MG63 (cell line): ENCODE measurements at places on chromosomes 2 and 18. TPM values are rescaled to one million over a fixed set of nuclear protein-coding genes. Genes with fewer than 3 reads are reported as not detected.

TUBB8B gene
- total RNA-seq, result not detected in 2 replicates

GRCh38 chr2:188068093-188068492 is 223.6 kb upstream of the GULP1 start:
- no peak for DNase-seq

GRCh38 chr2:241064008-241064801 is 37.9 kb downstream of the MTERF4 start:
- no peak for DNase-seq

TM4SF20 gene
- total RNA-seq, result not detected in 2 replicates

SLC23A3 gene
- total RNA-seq, result not detected in 2 replicates

DNA sequence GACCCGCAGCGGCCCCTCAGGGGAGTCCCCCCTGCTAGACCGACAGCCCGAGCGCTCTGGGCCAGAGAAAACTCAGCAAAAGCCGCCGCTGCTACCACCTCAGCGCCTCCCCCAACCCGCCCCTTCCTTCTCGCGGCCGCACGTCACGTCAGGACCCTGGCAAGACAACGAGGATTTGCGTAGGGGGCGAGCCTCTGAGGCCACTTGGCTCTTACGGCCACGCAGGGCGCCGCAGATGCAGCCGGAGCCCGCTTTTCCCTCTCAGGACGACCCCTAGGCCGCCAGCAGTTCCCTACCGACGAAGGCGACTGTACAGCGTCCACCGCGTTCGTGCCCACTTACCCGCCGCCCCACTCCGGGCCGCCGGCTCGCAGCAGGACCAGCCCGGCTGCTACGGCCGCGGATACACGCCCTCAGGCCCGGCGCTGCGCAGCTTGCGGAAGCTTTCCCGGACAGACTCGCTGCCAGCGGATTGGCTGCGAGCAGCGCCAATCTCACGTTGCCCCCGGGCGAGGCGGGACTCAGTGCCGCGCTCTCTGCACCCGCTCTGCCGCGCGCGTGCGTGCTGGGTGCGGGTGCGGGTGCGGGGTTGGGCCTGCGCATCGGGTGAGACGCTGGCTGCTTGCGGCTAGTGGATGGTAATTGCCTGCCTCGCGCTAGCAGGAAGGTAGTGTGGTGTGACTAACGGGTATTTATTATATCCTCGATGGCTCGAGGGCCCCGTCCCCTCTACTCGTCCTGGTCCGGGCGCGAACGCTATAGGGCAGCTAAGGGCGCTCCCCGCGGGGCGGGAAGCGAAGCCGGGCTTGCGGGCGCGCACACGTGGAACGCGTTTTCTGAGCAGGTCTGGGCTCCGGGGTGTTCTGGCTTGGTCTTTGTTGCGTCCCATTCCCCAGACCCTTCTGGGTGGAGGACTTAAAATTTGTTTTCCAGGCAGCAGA is at the start of the genes ORMDL1 and PMS1:
ORMDL1 (minus strand) TSS at position 413 of the 941 bp plus-strand sequence. CDS start 1,744 bp downstream, outside the sequence.
PMS1 (plus strand) TSS at position 524 of the 941 bp plus-strand sequence. CDS start 7,360 bp downstream, outside the sequence.
- peak; percentile 96 for DNase-seq

DNA sequence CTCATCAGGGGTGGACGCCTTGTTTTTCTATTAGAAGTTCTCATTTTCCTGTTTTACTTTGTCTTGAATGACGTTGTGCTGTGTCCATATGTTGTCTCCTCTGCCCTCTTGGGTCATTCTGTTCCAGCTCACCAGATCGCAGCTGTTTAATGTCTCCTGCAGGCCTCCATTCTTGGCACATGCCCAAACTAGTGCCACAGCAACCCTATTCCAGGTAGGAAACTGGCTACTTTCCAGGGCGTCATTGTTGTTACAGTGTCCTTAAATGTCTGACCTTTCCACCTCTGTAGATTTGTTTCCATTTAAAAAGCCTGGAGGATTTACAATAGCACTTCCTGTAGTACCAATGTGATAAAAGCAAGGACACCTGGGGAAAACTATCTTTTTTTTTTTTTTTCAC is 500.7 kb downstream of the METTL4 start:
- no peak for DNase-seq

DNA sequence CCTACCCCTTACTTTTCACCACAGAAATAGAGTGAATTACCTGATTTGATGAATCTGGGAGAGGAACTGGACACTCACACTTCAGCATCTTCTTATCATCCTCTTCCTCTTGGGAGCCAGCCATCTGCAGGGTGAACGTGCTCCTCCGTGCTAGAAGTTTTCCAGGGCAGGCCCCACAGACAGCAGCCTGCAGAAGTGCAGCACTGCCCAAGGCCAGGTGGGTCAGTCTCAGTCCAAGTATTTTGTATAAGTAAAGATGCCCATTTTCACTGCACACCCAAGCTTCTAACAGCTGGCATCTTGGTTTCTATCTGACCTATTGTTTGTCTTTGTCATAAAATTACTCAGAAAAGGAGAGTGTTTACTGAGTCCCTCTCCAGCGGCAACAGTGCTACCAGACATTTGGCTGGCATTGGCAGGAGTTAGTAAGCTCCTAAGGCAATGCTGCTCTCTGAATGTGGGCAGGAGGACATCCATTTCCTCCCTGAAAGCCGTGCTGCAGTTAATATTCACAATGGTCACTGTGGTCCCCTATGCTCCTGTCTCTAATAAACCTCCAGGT is 222.6 kb upstream of the CTAGE1 start:
- peak; percentile 33 for DNase-seq

GRCh38 chr2:70344195-70344594 is 42.3 kb upstream of the FAM136A start:
- DNase-seq, result peak; percentile 29

DNA sequence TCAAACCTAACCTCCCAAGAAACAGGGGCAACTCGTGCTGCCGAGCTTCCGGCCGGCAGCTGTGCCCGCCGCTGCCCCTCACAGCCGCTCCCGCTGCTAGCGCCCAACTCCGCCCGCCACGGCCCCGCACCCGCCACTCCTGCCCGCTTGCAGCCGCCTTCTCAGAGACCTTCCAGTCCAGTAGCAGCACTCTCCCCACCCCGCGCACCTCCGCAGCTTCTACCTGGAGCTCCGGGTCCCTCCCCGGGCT is 722 bp upstream of the C2orf15 start:
- no peak for DNase-seq

ARL4C gene
- 0.91 and 1.8 TPM in 2 replicates for total RNA-seq

- peak; percentile 88 for DNase-seq
Measured at GRCh38 chr2:38875576-38876367, at the start of the genes DHX57 and MORN2. Gene DHX57 (minus strand): TSS chr2:38875934. CDS start chr2:38868405, 7,529 bp downstream. Gene MORN2 (plus strand): TSS chr2:38875976.

DNA sequence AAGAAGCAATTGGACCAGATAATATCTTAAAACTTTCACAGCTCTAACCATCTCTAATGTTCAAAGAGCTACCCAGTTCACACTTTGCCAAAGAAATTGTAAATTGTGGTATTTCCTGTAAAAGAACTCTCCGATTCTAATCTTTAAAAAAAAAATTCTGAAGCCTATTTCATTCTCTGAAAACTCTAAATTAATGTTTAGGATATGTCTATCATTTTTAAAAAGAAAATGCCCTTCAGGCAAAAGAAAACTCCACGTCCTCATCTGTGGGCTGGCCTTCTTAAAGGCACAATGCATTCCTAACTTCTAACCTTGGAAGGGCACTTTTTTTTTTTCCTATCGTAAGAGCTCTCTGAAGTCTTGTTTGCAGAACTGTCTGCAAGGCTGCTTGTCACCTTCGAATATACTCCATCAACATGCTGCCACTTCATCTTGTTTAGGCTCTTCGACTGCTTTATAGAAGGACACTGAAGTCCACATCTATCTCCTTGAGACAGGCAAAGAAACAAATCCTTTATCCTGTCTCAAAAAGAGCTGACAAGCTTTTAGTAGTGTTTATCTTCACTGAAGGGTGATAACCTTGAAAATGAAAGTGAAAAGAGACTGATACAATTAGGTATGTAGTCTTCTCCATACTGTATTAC is 124.3 kb upstream of the SLC39A10 start:
- no peak for DNase-seq

- peak; percentile 42 for DNase-seq
Measured at GRCh38 chr2:204505946-204506345, 39.3 kb upstream of the PARD3B start.

DNA sequence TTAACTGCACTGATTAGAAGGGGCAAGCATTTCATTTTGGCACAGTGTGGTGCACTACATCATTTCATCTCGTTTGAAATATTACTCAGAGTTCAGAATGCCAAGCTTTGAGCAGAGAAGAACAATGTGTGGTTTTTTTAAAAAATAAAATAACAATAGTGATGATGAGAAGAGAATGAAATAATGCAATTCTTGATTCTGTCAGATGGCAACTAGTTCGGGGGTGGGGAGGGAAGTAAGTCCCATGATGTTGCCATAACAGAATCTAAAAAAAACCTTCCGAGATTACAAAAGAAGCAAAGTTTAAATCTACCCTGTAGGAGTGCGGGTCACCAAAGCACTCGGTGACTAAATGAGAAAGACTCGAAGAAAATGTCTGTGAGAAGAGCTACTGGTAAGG is 490.4 kb downstream of the NR4A2 start:
- peak; percentile 14 for DNase-seq

ANKRD62 gene
- not detected in 2 replicates for total RNA-seq

DNA sequence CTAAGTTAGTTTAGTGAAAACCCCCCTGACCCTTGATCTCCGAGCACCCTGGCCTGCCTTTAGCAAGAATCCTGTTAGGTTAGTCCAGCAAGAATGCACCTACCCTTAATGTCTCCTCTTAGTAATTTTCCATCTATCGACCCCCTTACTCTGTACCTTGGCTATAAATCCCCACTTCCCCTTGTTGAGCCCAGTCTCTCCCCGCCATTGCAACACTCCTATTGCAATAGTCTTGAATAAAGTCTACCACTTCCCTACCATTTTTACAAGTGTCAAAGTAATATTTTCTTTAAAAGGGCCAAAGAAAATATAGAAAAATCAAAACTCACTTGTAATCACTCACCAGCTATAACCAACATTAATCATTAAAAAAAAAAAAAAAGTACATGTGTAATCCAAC is 4.2 kb upstream of the ZBTB7C start:
- no peak for DNase-seq

DNA sequence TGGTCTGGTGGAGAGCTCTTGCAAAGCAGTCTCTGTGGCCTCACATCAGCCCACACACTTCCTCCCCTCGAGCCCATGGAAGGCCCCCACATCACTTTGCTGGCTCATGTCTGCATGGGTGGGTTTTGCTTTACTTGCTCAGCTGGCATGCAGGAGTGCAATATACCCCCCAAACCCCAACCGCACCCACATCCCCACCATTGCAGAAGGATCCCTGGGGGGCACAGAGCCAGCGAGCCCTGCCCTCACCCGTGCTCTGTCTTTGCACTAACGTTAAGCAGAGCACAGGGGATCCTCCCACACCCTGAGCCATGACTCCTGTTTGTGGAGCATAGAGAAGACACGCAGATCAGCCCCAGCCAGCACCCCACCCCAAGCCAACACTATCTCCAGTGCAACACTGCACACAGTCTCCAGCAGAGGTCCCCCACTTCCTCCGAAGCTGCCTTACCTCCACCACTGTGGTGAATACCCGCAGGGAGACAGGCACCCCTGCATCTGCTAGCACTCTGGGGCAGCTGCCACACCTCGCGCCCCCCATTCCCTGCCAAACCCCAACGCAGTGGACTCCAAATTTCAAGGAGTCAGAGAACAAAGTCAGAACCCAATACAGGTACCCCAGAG is 177.8 kb upstream of the RGPD4 start:
- no peak for DNase-seq

GRCh38 chr2:235366390-235366789 is 127.5 kb upstream of the AGAP1 start:
- DNase-seq, result no peak

GRCh38 chr18:6992761-6993160 is 124.8 kb downstream of the LAMA1 start:
- no peak for DNase-seq

GRCh38 chr2:31231571-31232302 is 2.2 kb upstream of the EHD3 start:
- no peak for DNase-seq

CLEC4F gene
- not detected in 2 replicates for total RNA-seq

GRCh38 chr2:2095360-2096093 is 235.5 kb downstream of the MYT1L start:
- no peak for DNase-seq

DNA sequence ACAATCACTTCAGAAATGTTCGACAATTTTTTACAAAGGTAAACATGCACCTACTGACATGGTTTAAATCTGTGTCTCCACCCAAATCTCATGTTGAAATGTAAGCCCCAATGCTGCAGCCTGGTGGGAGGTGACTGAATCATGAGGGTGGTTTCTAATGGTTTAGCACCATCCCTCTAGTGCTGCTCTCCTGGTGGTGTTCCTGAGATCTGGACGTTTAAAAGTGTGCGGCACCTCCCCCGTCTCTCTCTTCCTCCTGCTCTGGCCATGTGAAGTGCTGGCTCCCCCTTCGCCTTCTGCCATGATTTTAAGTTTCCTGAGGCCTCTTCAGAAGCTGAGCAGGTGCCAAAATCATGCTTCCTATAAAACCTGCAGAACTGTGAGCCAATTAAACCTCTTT is 28.3 kb downstream of the MAP3K2 start:
- no peak for DNase-seq

DNA sequence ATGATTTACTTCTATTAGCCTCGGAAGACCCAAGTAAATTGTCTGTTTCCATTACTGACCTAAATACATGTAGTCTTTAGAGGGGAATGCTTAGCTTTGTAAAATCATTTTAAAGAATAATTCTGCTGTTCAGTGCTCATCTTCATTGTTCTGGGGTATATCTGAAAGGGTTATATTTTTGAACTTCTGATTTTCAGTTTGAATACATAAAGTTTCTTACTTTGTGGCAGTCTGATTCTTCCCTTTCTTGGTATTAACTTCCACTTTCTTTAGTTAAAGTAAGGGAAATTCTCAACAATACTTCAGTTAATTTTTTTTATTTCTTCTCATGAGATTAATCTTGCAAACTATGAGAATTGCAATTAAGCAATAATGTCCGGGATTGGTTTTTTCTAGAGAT is 148.4 kb downstream of the DOCK10 start:
- no peak for DNase-seq

GRCh38 chr2:101230541-101231001 is 22.1 kb upstream of the CNOT11 start:
- DNase-seq, result no peak

GRCh38 chr2:214005337-214005736 is 405.5 kb upstream of the VWC2L start:
- peak; percentile 32 for DNase-seq

- no peak for DNase-seq
Measured at GRCh38 chr2:220674033-220674432, 898.1 kb downstream of the EPHA4 start.

ABCG8 gene
- total RNA-seq, result not detected in 2 replicates

GRCh38 chr2:71190656-71191569 is 36.0 kb downstream of the PAIP2B start:
- DNase-seq, result peak; percentile 35

DNA sequence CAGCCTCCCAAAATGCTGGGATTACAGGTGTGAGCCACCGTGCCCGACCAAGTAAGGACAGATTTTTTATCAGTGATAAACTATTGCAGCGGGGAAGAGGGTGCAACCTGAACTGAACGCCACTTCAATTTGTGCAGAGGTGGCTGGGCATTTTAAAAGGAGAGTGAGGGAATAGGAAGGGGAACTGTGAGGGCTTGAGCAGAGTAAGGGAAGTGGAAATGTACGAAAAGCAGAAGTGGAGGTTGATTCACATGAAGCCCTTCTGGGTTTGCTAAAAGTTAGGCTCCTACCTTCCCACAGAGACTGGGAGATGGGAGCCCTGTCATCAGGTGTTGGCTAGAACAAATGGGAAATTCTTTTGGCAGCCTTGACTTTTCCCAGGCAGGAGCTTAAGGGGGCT is 6.1 kb downstream of the STK11IP start:
- no peak for DNase-seq
